ENCODE measurements at places on chromosomes 4 and X.

DNA sequence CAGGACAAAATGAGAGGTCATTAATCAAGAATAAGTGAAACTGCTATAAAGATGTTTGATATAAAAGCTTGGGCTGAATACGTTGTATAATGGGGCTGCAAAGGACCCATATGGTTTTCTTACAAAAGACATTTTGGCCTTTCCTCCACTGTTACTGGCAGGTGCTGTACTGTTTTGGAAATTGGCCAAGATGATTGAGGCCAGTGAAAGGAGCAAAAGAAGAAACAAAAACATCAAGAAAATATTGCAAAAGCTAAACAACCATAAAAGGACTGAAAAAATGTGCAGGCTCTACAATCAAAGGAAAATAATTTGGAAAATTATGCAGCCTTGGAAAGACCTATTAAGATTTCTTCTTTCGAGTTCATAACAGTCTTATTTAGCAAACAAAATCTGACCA lies 222.2 kb upstream of the PPP1R2C start:
- DNase-seq, result no peak

DNA sequence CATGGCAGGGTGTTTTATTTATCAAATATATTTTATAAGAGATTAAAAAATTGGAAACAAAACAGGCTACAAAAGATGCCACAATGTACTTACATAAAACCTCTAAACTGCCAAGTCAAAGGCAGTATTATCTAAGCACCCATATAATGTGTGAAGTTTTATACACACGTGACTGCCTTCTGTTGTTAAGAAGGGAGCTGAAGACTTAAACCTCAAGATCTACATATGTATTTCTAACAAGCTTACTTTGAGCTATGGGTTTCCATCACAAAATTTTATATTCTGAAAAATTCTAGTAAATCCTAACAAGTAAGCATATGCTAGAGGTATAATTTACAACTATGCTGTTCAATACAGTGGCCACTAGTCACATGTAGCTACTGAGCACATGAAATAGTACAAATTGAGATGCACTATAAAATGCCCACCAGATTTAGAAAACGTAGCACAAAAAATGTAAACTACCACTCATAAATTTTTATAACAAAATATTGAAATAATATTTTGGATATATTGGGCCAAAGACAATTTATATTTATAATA lies 9.8 kb downstream of the ATP8A1 start:
- DNase-seq, result no peak

- DNase-seq, result no peak
Measured at GRCh38 chr4:17763416-17763815, 18.0 kb downstream of the FAM184B start.

DNA sequence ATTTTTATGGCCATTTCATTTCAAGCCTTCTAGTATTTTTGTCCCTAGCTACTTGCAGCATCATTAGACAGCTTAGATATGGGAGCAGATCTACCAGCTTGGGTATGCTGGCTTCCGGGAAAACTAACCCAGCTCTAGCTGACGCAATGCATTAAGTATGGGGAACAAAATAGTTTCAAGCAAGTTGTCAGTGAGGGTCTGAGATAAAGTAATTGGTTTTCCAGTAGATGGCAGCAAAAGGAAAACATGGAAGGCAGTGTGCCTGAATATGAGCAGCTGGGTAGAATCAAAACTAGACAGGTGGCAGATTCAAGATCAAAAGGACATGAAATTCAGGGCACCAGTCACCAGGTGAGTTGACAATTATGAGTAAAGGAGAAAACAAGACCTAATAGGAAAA lies 340.9 kb upstream of the CTSO start:
- DNase-seq, result no peak

- DNase-seq, result no peak
Measured at GRCh38 chrX:74232859-74233258, 71.1 kb upstream of the ZCCHC13 start.

DNA sequence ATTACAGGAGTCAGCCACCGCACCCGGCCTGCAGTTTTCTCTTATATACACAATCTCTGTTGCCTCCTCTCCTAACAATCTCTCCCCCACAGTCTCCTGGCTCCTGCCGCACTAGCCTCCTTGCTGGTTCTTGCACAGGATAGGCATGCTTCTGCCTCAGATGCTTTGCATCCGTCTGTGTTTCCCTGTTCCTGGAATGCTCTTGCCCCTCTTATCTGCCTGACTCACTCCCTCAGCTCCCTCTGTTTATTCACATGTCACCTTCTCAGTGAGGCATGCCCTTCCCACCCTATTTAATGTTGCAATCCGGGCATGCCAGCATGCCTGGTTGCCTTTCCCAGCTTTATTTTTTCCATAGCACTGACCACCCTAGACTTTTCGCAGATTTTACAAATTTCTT lies 161.9 kb downstream of the PHF8 start:
- DNase-seq, result no peak

DNA sequence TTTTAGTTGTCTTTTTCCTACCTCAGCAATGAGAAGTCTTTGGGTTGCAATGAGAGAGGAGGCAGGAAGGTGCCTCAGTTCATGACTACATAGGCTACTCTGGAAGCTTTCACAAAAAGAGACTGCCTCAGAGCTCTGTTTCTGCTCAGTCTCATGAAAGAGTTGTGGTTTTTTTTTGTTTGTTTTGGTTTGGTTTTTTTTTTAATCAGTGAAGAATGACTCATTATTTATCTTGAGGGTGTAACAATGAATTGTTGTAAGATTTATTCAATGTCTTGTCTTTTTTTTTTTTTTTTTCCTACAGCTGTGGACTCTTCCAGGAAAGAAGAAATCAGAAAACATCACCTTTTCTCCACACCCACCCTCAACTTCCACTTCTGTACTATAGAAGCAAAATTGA lies 67.5 kb upstream of the CXCL13 start:
- DNase-seq, result no peak

GRCh38 chr4:20483416-20483815 lies 216.8 kb upstream of the PACRGL start:
- no peak for DNase-seq

- DNase-seq, result no peak
Measured at GRCh38 chr4:150063128-150063527, 15.1 kb upstream of the DCLK2 start.

DNA sequence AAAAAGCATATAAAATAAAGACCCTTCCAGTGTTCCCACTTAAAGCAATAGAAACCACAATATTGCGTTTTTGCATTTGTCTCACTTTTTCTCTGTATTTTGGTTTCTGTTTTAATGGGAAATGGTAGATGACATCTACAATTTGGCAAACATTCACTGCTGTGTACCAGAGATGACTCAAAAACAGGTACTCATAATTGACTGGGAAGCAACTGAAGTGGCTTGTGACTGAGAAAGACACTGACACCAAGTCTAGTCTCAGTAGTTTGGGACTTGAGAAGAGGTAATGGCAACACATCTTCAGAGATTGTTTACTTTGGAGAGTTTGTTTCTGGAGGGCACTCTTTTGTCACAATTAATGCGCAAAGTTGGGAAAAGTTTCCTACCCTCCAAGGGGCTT lies 42.0 kb downstream of the AREG start:
- DNase-seq, result no peak

- no peak for DNase-seq
Measured at GRCh38 chr4:184112006-184112550, 105.6 kb downstream of the ENPP6 start.

DNA sequence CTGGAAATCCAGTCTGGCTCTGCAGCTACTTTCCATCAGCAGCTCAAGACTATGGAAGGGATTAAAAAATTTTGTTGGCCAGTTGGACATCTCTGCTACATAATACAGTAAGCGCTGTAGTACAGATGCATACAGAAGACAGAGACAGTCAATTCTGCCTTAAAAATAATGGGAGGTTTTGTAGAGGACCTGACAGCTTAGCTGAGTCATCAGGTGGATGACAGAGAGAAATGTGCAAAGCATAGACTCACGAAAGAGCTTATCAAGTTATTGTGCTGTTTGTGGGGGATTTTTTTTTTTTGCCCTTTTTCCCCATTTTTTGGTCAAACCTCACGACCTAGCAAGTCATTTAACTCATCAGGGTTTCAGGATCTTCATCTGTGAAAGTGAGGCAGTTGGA lies 149.0 kb upstream of the SCML1 start:
- no peak for DNase-seq

- DNase-seq, result no peak
Measured at GRCh38 chrX:119682019-119682989, 10.7 kb downstream of the SEPTIN6 start.

GRCh38 chr4:20271950-20272349 lies 20.2 kb downstream of the SLIT2 start:
- no peak for DNase-seq

- no peak for DNase-seq
Measured at GRCh38 chr4:177427192-177427591, 15.0 kb downstream of the AGA start.

DNA sequence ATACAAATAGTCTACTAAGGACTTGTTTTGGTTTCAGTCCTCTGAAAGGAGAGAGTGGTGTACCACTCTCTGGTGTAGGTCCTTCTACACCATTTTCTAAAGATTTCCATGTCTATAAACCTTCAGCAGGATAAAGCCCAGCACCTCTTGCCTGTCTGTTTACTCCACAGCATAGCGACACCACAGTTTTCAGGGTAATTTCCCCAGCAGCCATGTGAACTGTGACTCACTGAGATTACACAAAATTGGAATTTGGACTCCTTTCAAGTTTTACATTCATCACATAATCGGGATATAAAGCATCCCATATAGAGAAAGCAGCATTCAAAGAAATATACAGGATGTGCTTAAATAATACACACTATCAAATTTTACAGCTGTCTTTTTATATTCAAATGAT lies 229.6 kb downstream of the PRDM5 start:
- DNase-seq, result no peak

- DNase-seq, result no peak
Measured at GRCh38 chr4:73705056-73705432, 35.3 kb upstream of the CXCL8 start.

- no peak for DNase-seq
Measured at GRCh38 chr4:183485411-183486160, 19.3 kb upstream of the ING2 start.

- no peak for DNase-seq
Measured at GRCh38 chrX:96379951-96380350, 304.7 kb upstream of the DIAPH2 start.

- no peak for DNase-seq
Measured at GRCh38 chr4:138034871-138035270, 207.3 kb downstream of the SLC7A11 start.

DNA sequence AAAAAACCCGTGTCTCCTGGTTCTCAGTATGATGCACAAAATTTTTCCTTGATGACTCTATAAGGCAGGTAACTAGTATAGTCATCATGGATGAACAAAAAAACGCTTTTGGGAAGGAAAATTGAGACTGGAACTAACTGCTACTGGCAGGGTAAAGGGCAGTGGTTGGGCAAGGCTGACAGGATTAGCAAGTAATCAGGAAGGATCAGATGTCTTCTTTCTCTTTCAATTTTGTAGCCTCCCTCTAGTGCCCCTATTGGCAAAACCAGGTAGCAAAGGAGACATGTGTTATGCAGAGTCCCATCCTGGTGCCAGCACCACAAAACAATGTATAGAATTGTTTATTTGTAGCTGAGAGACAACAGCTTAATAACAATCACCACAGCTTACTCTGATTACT lies 12.8 kb upstream of the SLITRK4 start:
- no peak for DNase-seq

DNA sequence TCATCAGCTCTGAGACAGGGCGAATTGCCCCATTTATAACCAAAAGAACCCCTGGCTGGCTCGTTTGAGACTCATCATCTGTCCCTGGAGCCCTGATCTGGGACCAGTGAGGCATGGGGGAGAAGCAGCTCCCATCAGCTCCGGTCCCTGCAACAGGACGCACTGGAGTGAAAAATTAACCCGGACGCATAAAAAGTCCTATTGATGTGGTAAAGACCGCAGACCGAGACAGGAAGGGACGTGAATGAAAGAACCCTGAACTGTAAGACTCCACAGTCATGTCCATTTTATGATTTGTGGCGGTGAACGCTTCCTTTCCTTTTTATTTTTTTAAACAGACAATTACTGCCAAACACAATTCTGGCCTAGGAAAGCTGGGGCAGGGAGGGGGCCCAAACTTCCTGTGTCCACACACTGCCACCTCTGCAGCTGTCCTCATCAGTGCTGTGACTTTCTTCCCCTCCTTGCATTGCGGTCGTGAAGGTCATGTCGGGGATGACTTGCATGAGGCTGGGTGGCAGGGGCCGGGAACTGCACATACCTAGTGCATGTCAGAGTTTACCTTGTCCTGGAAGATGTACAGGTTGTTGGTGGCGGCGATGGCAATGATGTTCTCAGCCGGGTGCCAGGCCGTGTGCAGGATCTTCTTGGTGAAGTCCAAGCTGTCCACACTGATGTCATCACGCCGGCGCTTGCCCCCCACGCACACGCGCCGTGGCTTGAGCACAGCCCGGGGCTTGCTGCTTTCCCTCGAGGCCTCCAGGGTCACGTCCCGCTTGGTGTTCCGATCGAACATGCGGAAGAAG lies 53.3 kb downstream of the WFS1 start:
- DNase-seq, result no peak

DNA sequence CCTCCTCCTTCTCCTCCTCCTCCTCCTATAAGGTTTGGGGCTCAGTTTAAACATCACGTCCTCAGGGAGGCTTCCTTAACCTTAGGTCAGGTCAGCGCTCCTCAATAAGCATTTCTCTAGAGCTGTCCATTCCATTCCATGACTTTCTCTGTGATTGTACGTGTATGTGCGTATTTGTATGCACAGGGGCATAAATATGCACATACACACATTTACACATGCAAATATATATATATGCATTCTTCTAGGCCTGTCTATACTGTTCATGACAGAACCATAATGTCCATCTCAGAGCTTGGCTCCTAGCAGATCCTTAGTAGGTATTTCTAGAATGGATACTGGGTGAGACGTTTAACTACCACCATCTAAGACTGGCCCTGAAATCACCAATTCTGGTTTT lies 258.6 kb downstream of the STIM2 start:
- no peak for DNase-seq
